ENCODE measurements at places on chromosomes 13 and 19.

DNA sequence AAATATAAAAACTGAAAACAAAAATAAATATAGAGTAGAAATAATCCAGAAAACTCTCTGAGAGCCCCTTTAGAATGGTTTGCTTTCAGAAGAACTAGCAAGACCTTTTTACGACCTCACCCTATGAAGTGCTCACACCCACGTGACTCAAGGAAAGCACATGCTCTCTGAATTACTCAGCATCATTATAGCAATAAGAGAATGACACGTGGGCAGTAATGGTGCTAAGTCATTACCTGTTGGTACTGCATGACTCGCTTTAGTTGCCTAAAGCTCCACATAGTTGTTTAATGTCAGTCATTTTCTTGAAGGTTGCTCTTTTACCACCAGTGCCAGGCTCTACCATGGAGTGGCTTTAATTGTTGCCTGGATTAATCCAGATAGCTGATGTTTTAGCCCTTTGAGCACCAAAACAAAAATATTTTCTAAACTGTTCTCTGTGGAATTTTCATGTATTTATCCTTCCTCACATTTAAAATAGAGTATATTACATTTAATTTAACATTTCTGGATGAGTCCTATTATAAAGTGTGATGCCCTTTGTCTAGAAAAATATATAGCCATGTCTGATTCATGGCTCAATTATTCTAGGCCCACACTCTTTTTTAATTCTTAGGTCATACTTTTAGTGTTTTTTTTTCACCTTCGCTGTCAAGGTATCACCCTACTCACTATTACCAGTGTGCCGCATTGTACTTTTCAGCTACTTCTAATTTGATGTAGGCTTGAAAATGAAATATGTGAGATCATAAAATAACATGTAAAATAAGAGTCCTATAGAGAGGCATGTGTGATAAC lies 56.8 kb downstream of the THSD1 start:
- DNase-seq = no peak

DNA sequence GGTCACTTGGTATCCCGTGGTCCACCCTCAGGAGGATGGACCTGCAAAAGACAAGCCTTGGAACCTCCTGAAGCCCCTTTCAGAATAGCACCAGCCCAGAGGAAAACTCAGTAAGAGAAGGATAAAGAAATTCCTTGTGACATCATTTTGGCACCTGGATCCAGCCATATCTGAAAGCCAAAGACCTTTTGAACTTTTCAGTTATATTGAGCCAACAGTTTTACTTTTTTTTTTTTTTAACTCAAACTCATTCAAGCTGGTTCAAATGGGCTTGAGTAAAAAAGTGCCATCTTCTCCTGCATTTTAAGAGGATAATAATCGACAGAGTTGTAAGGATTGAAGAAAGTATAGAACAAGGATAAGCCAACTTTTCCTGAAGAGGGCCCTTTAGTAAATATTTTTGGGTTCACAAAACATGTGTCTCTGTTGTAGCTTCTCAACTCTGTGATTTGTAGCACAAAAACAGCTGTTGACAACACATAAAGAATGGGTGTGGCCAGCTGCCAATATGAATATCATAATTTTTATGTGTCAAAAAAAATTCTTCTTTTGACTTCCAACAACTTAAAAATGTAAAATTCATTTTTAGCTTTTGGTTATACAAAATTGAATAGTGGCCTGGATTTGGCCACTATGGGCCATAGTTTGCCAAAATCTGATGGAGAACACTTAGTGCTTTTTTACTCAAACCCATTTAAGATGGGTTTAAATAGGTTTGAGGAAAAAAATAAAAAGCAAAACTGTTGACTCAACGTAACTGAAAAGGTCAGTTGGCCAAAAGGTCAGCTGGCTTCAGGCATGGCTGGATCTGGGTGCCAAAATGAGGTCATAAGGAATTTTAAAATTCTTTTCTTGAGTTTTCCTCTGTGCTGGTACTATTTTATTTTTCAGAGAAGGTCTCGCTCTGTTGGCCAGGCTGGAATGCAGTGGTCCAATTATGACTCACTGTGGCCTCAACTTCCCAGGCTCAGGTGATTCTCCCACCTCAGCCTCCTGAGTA lies 50.7 kb downstream of the ACSBG2 start:
- DNase-seq = no peak

- DNase-seq = no peak
Observed at GRCh38 chr19:47331931-47332547, at the start of gene C5AR2. TSS of gene C5AR2 (plus strand) at chr19:47332175. CDS start at chr19:47340800, 8,625 bp downstream.

DNA sequence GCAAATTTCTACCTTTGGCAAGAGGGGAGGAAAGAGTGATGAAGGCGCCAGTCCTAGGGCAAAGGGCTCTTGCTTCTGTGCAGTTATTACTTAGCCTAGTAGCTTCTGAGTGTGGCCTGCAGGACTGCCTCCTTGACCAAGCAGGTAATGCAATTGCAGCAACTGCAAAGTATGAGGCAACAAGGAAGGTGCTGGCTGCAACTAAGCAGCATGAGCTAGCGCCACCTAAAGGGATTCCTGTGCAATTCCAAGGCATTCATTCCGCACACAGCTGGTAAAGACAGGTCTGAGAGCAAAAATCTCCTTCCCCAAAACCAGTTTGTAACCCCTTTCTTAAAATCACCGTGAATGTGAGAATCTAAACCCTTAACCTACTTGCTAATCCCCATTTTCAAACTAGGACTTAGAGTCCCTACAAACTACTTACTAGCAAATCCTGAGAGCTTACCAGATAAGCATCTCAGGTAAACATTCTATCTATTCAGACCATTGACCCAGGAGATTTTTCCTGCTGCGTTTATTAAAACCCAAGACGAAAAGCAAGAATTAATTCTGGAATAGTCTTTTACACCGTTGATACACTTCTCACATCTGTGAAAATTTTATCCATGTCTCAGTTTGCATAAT lies 62.9 kb downstream of the DCT start:
- DNase-seq = no peak

DNA sequence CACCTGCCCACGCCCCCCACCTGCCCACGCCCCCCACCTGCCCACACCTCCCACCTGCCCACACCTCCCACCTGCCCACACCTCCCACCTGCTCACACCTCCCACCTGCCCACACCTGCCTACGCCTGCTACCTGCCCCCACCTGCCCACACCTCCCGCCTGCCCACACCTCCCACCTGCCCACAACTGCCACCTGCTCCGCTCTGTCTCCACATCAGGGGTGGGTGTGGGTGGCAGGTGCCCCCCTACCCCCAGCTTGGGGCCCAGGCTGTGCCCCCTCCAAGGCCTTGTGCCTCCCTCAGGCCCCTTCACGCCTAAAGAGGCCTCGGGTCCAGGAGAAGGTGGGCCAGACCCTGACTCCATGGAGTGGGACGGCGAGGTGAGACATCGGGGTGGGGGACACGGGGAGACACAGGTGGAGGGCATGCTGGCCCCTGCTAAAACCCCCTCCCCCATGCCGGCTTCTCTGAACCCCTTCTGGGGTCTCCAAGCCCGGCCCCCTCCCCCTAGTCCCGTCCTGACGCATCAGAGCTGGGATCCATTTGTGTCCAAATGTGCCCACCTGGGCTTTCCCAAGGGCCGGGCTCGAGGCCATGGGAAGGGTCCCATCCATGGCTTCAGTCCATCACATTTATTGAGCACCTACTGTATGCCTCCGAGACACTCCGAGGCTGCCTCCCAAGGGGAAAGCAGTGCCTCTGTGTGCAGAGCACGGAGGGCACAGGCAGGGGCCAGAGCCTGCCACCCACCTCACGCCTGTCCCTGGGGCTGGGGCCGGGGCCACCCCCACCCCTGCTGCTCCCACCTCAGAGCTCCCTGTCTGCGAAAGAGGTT lies 4.9 kb downstream of the PLK5 start:
- DNase-seq = no peak

DNA sequence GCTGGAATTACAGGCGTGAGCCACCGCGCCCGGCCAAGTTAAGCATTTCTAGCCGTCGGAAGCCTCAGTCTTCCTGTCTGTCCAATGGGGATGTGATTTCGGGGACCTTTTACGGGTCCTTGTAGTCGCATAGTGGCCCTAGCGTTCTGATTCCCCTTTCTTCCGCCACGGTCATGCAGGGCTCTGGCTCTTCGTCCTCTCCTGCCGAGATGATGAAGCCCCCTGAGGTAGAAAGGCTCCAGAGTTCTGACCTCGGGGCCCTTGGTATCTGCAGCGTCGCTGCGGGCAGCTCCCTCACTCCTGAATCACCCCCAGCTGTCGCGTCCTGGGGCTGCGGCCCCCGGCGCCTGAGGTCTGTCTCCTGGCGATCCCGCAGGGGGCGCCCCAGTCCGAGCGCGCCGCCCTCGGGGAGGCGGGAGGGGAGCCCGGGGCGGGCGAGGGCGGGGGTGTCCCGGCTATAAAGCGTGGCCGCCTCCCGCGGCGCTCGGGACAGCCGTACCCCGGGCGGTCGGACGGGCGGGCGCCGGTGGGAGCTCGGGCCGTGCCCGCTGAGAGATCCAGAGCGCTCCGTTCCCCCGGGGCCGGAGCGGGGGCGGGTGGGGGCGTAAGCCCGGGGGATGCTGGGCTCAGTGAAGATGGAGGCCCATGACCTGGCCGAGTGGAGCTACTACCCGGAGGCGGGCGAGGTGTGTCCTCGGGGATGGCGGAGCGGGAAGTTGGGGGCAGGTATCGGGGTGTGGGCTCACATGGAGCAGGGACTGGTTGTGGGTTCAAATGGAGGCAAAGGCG lies at the start of gene FOXA3:
FOXA3 (plus strand) TSS at position 487 of the 789 bp plus-strand sequence; CDS start at position 618, 131 bp downstream.
- peak; percentile 68 for DNase-seq

- no peak for DNase-seq
Observed at GRCh38 chr19:4035582-4035981, 28.0 kb downstream of the PIAS4 start.

DNA sequence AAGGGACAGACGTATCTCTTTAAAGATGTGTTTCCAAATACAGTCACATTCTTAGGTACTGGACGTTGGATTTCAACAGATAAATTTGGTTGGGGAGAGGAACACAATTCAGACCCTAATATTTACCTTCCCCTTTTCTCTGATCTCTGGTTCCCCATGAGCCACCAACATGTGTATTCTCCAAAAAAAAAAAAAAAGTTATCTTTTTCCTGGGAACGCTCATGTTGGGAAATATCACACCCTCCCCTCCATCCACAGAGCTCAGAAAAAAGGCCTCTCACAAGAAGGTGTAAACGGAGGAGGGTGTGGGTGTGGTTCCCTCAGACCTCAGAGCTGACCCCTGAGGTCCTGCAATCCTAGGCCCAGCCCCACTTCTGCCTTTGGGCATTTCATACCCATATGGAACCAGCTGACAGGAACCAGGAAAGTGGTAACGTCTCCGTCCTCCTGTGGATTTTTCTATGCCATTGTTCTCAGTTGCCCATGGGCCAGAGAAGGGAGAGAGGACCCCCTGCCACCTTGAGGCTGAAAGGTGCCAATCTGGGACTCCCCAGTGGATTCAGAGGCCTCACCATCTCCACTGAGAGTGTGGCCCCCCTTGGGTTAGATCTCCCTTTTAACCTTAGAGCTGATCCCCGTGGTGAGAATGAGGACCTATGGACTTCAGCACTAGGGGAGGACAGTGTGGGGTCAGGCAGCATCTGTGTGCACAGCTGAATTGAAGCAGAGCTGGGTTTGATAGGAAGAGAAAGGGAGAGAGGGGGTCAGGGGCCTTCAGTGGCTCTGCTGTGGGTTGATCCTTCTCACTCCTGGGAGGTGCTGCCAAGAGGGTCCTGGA lies 8.4 kb upstream of the SIGLEC12 start:
- no peak for DNase-seq

- DNase-seq = no peak
Observed at GRCh38 chr19:56934438-56935090, 94.0 kb upstream of the PEG3 start.

- no peak for DNase-seq
Observed at GRCh38 chr13:38844581-38844980, 146.1 kb downstream of the STOML3 start.

DNA sequence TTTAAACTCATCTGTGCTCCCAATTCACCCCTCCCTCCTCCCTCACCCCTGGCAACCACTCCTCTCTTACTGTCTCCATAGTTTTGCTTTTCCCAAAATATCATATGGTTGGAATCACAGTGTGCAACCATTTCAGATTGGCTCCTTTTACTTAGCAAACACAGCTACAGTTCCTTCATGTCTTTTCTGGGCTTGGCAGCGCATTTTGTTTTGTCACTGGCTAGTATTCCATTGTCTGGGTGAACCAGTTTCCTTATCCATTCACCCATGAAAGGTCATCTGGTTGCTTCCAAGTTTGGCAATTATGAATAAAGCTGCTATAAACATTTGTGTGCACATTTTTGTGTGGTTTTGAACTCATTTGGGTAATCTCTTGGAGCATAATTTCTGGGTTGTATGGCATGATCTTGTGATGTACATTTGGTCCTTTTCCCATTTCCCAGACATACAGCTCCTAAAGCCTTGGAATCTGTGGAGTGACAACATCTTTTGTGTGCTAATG lies 23.9 kb upstream of the GAS6 start:
- no peak for DNase-seq

DNA sequence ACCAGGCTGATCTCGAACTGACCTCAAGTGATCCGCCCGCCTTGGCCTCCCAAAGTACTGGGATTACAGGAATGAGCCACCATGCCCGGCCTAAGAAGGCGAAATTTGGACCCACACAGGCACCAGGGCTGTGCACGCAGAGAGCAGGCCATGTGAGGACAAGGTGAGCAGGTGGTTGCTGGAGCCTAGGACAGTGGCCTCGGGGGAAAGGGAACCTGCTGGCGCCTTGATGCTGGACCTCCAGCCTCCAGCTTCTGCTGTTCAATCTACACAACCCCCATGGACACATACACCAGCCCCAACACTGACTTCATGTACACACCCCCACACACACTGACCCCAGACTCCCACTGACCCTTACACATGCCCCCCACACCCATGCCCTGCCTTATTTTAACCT lies 41.8 kb upstream of the CCNE1 start:
- DNase-seq = no peak

Data from CD4-positive, alpha-beta T cell treated with Interleukin-10 for 1 hour (primary cell).